GM12878 (cell line): ENCODE measurements at places on chromosomes 5 and 9.
A peak's percentile ranks its signal among the peaks of the same experiment; 100 is the strongest.

- DNase-seq = peak; percentile 11
These were observed 982 bp downstream of the EPB41L4A start for GRCh38 chr5:112417931-112418658.

- no peak for DNase-seq
These were observed 25.9 kb upstream of the UNC5A start for GRCh38 chr5:176784218-176785165.

- DNase-seq = no peak
These were observed 2031.2 kb upstream of the CDH6 start for GRCh38 chr5:29162297-29162696.

- no peak for DNase-seq
These were observed 35.5 kb downstream of the OR2Y1 start for GRCh38 chr5:180704362-180704761.

DNA sequence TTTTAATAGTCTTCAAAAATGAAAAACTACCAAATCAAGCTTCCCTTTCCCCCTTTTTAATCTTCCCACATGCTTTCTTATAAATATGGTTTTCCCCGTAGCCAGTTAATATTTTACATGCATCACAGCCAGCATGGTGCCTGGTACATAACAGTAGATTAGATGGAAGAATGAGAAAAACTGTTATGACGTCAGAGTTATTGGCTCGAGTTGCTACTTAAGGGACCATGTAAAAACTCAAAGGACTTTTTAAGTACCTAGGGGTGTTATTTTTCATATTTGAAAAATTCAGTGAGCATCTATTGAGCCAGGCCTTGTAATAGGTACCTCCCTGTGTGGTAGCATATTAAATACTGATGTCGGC, 176.4 kb downstream of the SMARCA2 start:
- DNase-seq = no peak

- DNase-seq = no peak
These were observed 578.0 kb downstream of the EFNA5 start for GRCh38 chr5:107092695-107093094.

DNA sequence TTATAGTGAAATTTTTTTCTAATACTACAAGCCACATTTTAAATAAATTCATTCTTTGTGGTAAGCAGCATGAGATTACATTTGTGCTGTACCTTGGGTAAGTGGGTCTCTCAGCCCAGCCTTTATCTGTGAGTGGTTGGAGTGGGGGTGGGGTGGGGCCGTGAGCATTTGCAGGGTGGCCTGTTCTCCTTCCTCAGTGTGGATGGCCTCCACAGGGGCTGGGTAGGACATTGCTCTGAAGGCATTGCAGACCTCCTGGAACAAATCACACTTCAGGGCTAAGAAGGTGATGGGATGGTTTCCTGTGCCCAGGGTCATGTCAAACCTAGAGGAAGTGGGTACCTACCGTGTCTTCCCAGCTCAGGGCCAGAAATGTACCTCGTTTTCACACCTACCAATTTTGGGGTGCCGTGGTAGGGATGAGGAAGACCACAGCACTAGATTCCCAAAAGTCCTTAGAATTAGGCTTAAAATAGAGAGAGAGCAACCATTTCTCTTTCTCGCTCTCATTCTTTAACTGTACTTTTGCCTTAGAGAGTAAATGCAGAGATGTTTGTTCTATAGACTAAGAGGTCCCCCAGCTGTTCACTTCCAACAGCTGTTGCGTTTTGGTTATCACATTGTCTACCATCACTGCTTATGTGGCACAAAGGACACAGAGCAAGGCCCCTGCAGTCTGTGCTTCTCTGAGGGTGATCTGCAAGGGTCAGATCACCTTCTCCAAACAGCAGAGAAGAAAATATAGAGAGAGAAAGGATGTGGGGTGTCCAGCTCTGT, 83.4 kb upstream of the CTSL start:
- DNase-seq = no peak

- no peak for DNase-seq
These were observed 119.5 kb upstream of the MTAP start for GRCh38 chr9:21682981-21683380.

- no peak for DNase-seq
These were observed 116.4 kb downstream of the TTLL11 start for GRCh38 chr9:121976751-121977150.

- no peak for DNase-seq
These were observed 325.7 kb downstream of the SLF1 start for GRCh38 chr5:94944160-94944559.

GRCh38 chr9:19946441-19947109, 157.7 kb upstream of the SLC24A2 start:
- no peak for DNase-seq

GRCh38 chr9:13719981-13720676, 440.6 kb upstream of the MPDZ start:
- DNase-seq = no peak
